Mesenteric fat pad (tissue), 1 donor: ENCODE measurements at places on chromosomes 16 and 17. TPM values are rescaled to one million over a fixed set of nuclear protein-coding genes. Genes with fewer than 3 reads are reported as not detected.
A peak's percentile ranks its signal among the peaks of the same experiment; 100 is the strongest.

DNA sequence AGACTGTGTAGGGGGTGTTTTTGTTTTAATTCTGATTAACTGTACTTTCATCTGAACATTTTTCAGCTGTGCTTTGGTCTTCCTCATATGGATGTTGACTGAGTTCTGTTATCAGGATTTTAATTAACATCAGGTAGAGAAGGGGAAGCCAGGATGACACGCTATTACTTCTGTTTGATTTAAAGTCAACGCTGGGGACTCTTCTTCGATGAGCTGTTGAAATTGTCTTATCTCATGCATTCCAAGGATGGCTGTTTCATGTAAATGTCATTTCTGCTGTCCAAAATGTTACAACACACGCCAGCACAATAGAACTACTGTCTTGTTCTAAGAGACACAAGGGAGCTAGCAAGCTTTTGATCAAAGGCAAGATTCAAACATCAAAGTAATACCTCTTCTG lies 263.3 kb upstream of the CDH5 start:
- DNase-seq, result no peak

GRCh38 chr16:397135-397661 lies at the start of gene NME4:
TSS of gene NME4 (plus strand) at chr16:397199. CDS start at chr16:397223, 24 bp downstream.
- no peak for DNase-seq

- no peak for DNase-seq
These were observed 154.1 kb upstream of the RPL38 start for GRCh38 chr17:74049167-74049966.

DNA sequence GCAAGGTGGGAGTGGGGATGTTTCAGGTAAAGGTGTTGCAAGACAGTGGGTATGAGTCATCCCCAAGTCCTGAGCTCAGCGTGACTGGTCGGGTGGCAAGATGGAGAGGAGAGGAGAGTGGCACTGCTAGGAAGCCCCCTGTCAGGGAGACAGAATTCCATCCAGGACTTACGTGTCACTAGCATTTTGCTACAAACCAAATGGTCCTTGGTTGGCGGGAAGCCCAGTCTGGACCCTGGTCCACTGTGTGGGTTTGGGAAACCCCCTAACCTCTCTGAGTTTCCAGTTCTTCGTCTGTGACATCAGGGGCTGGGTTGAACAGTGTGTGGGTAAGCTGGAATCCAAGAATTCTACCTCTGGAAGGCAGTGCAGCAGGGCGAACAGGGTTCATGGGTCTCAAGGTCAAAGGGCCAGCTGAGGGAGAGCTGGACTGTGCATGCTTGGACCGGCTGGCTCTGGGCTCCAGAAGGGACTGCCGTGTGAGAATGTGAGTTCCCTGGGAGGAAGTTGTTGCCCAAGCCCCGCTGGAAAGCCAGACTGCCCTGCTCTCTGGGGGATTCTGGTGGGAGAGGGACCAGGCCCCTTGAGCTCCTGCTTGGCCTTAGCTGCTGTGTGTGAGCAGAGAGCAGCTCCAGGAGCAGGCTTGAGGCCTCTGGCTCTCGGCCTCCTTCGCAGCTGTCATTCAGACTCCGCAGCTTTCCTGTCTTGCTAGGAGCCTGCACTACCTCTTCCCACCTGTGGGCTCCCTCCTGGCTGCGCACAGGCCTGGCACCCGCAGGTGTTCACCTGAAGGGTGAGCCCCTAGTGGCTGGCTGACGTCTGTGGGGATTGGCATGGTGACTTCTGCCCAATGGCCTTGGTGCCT lies 84.6 kb downstream of the NT5M start:
- DNase-seq, result no peak

- no peak for DNase-seq
These were observed 16.5 kb downstream of the CRISPLD2 start for GRCh38 chr16:84836234-84836647.

DNA sequence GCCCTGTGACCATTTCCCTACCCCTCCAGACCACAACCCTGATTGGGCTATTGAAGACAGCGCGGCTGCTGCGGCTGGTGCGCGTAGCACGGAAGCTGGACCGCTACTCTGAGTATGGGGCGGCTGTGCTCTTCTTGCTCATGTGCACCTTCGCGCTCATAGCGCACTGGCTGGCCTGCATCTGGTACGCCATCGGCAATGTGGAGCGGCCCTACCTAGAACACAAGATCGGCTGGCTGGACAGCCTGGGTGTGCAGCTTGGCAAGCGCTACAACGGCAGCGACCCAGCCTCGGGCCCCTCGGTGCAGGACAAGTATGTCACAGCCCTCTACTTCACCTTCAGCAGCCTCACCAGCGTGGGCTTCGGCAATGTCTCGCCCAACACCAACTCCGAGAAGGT lies 12.5 kb downstream of the KCNH6 start:
- no peak for DNase-seq

- DNase-seq, result no peak
These were observed 4.2 kb downstream of the ADCY9 start for GRCh38 chr16:4111748-4112696.

GRCh38 chr17:83191388-83192160 lies 112.2 kb downstream of the METRNL start:
- DNase-seq, result peak; percentile 81

GRCh38 chr17:59230764-59231163 lies 10.5 kb downstream of the GDPD1 start:
- no peak for DNase-seq

GRCh38 chr17:17947966-17948365 lies 24.2 kb downstream of the TOM1L2 start:
- DNase-seq, result no peak

GRCh38 chr17:47707056-47707804 lies 13.3 kb downstream of the TBKBP1 start:
- DNase-seq, result no peak

- no peak for DNase-seq
These were observed 5.4 kb downstream of the ZCCHC14 start for GRCh38 chr16:87487361-87487924.

DNA sequence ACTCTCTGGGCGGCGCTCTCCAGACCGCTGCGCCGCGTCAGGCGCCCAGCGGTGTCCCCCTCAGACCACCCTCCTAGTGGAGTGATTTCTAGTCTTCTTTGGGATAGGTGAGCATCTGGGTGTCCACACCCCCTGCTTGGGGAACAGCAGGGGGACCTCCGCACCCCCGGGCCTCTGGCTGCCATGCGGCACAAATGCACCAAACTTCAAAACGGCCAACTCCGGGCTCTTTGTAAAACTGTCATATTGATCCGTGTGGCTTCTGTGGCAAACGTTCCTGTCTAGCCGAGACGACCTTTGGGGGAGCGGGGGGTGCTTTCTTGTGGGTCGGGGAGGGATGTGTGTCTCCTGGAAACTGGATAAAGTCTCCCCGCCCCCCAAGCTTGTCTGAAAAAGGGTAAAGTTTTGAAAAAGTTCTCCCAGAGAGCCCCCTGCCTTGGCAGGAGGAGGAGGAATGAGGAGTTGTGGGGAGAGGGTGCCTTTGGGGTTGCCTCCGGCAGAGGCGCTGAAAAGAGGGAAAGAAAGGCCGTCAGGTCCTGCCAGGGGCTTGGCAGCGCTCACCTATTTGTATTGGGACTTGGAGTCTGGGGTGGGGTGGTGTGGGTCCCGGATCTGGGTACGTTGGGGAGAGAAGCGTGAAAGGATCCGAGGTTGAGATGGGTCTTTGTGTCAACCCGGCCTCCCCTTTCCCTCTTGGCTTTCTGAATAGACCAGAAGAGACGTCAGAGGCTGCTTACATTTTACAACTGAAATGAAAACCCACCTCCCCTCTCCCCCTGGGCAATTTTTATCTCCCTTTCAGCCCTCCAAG lies 2.2 kb upstream of the CHD3 start:
- DNase-seq, result no peak

GRCh38 chr17:74133740-74134139 lies 69.7 kb upstream of the RPL38 start:
- DNase-seq, result peak; percentile 55

- no peak for DNase-seq
These were observed 27.0 kb downstream of the CBFB start for GRCh38 chr16:67055712-67056487.

- no peak for DNase-seq
These were observed 54.7 kb upstream of the PVALEF start for GRCh38 chr17:81110488-81111040.

DNA sequence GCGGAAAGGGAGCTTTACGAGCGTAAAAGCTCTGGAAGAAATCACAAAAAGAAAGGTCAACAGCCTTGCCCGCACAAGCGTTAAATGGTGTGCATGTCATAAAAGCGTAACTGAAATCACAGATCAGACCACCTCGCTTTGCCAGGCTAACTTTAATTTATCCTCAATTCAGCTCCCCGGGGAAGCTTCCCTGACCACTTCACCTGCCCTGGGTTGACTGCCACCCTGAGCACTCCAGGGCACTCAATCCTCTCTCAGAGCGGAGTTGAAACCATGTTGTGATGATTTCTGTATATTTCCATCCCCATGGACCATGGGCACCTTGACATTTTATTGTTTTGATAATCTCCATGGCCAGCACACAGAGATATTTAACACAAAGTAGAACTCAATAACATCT lies 16.1 kb upstream of the NAGS start:
- DNase-seq, result no peak

- no peak for DNase-seq
These were observed 5.4 kb downstream of the WBP2 start for GRCh38 chr17:75849724-75850123.

SEPTIN1 gene
- total RNA-seq, result 2.3 TPM

B3GNT9 gene
- total RNA-seq, result 14.0 TPM

C16orf78 gene
- not detected for total RNA-seq

ACE gene
- total RNA-seq, result 14.1 TPM

TP53TG3C gene
- not detected for total RNA-seq

CCL16 gene
- total RNA-seq, result not detected

CEMP1 gene
- not detected for total RNA-seq
